Stimulated activated CD4-positive, alpha-beta T cell treated with anti-CD3 and anti-CD28 coated beads, TNF-alpha, amount 100 ng/mL, for 1 hour (primary cell): ENCODE measurements at places on chromosomes 6 and 20.
A peak's percentile ranks its signal among the peaks of the same experiment; 100 is the strongest.

DNA sequence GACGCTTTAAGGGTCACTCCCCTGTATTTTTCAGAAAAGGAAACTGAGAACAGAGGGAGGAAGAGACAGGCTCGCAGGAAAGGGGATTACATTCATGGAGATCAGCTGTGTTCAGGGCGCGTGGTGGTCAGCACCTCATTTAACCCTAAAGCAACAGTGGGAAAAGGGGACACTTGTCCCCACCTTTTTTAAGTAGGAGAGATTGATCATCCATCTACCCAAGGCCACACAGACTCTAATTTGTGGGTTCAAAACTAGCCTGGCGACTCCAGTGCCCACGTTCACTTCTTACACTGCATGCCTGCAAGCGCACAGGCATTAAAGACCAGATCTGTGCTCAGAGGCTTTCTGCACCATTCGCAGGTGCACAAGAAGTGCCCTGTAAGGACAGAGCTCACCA, 167.9 kb upstream of the SNX9 start:
- DNase-seq = no peak

DNA sequence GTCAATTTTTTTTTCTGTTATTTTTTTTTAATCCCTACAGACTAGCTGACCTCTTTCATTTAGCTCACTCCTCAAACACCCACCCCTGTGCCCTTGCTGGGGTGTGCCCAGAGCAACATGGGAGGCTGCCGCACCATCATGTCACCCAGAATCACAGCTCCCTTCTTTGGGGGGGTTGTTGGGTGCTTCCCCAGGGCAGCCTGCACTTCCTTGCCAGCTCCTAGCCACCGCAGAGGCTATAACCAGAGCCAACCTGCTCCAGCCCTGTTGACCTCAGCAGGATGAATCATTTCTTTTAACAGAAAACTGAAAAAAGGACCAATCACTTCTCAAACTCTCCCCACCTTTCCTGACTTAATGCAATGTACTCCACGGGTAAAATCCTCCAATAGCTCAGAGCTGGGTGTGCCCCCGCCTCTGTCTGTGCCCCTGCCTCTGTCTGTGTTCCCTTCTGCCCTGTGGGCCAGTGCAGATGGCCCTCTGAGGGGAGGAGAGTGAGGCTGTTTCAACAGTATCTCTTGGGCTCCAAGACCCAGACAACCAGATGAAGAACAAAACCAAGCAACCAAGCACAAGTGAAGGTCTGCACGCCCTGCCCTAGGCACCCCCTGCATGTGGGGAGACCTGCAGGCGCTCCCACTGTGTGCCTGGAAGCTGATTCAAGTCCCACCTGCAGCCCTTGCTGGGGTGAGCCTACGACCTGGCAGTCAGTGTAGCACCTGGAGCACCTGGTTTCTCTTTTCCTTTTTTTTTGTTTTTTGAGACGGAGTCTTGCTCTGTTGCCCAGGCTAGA, 67.7 kb downstream of the PYGB start:
- no peak for DNase-seq

DNA sequence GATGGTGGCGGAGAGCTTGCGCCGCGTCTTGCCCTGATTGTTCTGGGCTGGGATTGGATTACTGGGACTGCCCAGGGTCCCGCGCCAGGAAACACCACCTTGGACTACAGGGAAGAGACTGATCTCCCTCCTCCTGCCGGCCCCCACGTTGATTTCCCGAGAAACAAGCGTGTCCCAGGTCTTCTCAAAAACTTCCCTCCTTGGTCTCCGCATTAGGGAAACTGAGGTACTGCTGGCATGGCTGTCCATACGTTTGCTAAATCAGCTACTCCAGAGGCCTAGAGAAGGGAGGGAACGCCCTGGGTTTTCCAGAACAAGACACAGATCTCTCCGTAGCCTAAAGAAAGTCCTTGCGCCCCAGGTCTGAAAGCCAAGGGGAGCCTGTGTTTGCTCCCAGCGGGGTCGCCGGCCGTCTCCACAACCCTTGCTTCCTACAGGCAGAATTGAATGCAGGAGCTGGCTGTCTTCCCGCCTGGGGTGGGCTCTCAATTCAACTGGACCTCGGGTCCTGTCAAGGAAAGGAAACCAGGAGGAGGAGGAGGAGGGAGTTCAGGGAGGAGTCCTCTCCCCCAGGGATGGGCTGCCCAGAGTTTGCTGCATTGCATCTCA, 29.2 kb downstream of the TFAP2A start:
- DNase-seq = no peak

- DNase-seq = no peak
Measured at GRCh38 chr6:20789162-20789561, 254.9 kb downstream of the CDKAL1 start.

DNA sequence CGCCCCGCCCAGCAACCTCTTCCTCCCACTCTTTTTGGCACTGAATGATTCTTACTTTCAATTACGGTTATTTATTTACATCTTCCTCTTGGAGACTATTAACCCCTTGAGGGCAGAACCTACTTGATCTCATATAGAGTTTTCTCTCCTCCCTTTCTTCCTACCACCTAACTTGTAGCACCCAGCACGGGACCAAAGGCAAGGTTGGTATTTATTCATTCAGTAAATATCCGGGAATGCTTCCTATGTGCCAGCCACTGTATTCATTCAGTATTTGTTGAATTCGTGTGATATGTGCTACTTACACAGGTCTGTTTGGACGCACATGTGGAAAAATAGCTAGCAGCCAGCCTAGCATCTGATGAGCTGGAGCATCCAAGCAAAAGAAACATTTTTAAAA, 1.3 kb upstream of the CNKSR3 start:
- no peak for DNase-seq

GRCh38 chr6:158819977-158820622, 932 bp upstream of the EZR start:
- DNase-seq = no peak

DNA sequence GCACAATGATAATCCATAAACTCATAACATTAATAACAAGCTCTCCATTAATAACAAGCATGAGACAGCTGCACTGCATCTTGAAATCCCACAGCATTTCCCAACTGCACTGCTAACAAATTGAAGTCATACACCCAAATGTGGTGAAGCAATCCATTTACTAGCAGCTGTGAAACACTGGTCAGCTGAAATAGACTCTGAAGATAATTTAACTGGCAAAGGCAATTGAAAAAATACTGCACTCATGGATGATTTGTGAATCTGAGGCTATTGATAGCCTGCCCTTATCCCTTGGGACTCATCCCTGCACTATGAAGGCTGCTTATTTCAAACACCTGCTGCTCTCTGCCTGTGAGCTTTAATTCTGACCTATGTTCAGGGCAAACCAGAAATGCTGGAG, 49.1 kb upstream of the PLCB1 start:
- DNase-seq = no peak

DNA sequence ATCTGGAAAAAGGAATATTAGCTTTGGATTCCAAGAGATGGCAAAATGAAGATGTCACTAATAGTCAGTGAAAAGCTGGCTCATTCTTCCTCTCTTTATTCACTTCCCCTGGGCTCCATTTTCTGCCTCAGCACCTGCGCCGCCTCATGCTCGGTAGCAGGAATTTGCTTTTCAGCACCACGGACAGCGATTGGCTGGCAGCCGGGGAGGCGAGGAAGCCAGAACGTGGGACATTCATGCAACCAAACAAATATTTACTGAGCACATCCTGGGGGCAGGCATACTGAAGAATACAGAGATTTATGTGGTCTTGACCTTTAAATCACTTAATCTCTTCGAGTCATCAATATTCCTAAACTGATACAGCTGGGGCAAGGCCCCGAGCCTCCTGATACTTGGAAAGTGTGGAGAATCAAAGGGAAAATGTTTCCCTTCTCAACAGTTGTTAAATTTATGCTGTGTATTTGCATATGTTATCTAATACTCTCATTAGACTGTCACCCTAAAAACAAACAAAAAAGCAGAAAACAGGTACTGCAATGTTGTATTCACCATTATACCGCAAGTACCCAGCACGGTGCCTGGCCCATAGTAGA, 12.1 kb upstream of the PDYN start:
- DNase-seq = peak; percentile 43

DNA sequence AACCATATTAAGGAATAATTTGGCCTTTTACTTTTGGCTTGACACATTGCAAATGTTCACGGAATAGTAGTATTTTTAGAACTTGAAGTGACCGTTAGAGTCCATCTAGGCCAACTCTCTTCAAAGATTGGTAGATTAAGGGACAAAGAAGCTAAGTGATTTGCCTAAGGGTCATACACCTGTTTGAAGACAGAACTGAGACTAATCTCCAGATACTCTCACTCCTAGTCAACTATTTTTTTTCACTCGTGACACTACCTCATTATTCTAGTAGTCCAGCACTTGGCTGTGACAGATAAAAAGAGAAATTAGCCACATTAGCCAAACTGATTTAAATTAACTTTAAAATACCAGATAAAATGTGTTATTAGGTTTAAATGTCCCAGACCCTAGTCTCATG, 10.6 kb downstream of the ACSS2 start:
- no peak for DNase-seq

DNA sequence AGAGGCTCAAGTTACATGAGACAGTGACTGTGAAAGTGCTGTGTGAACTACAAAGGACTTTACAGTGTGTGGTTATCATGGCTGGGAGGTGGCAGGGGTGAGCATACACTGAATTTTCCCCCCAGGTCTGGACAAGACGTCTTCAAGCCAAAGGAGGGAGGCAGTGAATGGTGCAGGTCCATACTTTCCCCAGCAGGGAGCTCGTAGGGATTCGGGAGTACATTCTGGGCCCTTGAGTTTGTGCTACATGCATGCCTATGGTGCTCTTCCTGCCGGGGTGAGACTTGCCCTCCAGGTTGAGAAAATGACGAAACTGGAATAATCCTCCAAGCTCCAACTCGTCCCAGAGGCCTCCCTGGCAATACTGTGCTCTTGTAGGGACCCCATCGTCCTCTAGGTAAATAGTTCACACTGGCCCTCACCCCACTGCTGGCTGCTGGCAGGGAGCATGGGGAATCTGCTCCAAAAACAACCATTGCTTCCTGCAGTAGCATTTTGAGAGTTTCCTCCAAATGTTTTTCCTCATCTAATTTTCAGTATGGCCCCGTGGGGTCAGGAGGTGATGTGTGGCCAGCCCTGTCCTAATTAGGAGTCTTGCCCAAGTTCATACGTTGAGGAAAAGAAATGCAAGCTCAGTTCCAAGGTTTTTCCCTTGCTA, 57.6 kb downstream of the ZNF831 start:
- no peak for DNase-seq

- DNase-seq = no peak
Measured at GRCh38 chr6:151425561-151425960, 26.4 kb downstream of the RMND1 start.

- DNase-seq = no peak
Measured at GRCh38 chr20:39871013-39871412, 818.0 kb downstream of the MAFB start.

DNA sequence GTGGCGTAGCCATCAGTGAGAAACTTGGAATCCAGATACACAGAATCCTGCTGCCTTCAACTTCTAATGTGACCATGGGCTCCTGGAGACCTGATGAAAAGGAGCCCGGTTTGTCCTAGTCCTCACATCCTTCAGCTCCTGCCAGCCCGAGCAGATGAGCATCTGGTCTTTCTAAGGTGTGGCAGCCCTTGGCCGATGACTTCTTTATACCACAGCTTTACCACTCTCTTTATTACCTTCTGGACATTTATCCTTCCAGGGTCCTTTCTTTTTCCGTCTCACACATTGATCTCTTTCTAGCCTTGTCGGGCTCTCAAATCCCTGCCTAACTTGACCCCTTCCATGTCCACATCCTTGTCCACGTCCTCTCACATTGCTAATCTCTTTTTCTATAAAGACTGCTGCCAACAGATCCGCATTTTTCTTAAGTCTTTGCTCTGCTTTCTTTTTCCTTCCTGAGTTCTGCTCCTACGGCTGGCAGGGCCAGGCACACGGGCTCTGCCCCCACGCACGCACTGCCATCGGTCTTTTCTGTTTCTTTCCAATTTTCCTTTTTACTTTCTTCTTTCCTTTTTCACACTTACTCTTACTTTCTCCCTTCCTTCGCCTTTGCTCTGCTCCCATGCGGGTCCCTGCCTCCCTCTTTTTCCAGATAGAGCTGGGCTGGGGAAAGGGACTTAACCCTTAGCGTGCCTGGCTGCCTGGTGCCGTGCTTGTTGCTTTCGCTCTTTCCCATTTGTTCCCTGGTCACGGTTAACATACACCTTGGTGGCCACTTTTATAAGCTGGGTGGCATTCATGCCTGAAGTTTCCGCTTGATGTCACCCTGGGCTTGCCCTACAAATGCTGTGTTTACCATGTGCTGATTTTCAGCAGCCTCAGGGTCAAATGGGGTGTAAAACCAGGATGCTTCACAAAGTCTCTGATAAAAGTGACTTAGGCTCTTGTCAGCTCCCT, 9.4 kb upstream of the GMPR start:
- DNase-seq = no peak

DNA sequence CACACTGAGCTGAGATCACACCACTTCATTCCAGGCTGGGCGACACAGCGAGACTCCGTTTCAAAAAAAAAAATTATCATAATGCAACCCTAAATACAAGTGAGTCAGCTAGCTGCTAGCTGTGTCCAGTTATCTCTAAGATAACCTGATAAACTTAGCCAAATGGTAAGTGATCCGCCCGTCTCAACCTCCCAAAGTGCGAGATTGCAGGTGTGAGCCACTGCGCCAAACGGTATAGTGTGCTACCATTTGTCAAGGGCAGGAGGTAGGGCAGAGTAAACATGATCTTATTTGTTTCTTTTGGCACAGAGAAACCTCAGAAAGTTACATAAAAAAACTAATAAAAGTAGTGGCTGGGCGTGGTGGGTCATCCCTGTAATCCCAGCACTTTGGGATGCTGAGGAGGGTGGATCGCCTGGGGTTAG, 4.7 kb upstream of the C6orf132 start:
- DNase-seq = no peak

- DNase-seq = no peak
Measured at GRCh38 chr6:70282919-70283461, 19.9 kb downstream of the COL9A1 start.

GRCh38 chr20:48667481-48667880, 160.3 kb downstream of the PREX1 start:
- DNase-seq = no peak

- DNase-seq = no peak
Measured at GRCh38 chr6:63066055-63066704, 145.1 kb upstream of the FKBP1C start.

DNA sequence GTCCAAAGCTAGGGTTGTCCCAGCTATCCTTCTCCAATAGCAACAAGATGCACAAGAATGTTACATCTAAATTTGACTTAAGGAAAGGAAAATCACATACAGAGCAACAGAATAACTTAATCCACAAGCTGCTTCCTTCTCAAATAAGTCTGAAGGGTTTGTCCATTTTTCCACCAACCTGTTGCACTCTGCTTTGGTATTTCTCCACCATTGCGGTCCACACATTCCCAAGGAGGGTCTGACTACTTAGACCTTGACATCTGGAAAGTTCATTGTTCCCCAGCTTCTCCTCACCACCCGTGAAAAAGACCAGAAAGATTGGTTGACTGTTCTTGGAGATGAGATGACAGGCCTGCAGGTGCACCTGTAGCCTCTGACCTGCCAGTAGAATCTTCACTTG, 72.5 kb downstream of the PDSS2 start:
- no peak for DNase-seq

DNA sequence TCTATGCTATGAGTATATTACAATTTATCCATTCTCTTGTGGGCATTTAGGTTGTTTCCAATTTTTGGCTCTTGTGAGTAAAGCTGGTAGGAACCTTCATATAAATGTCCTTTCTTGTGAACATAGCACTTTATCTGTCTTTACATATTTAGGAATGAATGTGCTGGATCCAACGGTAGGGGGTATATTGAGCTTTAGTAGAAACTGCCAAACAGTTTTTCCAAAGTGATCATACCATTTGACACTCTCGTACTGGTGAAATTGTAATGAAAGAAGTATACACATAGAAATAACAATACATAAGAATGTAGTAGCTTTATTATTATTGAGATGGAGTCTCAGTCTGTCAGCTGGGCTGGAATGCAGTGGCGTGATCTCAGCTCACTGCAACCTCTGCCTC, 30.9 kb upstream of the ARMH2 start:
- no peak for DNase-seq
